ENCODE measurements at places on chromosomes 2 and 18.

DNA sequence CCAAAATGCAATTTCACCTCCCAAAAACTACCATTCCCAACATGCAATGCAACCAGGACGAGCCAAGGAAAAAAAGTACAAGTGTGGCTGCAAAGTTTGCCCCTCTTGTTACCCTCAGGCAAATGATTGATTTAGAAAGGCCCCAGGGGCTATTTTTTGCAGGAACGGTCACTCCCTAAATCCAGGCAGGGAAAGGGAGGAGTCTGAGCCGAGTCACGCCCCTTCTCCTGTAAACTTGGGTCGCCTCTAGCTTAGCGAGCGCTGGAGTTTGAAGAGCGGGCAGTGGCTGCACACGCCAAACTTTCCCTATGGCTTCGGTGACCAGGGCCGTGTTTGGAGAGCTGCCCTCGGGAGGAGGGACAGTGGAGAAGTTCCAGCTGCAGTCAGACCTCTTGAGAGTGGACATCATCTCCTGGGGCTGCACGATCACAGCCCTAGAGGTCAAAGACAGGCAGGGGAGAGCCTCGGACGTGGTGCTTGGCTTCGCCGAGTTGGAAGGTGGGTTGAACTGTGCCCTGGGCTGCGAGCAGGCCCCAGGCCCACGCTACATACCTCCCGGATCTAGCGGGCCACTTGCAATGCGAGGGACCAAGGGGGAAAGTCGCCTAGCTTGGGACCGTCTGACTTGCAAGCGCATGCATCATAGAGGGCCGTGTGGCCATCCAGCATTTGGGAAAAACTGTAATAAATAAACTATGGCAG, at the start of gene GALM:
Gene GALM (plus strand): TSS at position 261 of the 702 bp plus-strand sequence. CDS start 48 bp downstream, at position 309.
- DNase-seq: peak; percentile 68

DNA sequence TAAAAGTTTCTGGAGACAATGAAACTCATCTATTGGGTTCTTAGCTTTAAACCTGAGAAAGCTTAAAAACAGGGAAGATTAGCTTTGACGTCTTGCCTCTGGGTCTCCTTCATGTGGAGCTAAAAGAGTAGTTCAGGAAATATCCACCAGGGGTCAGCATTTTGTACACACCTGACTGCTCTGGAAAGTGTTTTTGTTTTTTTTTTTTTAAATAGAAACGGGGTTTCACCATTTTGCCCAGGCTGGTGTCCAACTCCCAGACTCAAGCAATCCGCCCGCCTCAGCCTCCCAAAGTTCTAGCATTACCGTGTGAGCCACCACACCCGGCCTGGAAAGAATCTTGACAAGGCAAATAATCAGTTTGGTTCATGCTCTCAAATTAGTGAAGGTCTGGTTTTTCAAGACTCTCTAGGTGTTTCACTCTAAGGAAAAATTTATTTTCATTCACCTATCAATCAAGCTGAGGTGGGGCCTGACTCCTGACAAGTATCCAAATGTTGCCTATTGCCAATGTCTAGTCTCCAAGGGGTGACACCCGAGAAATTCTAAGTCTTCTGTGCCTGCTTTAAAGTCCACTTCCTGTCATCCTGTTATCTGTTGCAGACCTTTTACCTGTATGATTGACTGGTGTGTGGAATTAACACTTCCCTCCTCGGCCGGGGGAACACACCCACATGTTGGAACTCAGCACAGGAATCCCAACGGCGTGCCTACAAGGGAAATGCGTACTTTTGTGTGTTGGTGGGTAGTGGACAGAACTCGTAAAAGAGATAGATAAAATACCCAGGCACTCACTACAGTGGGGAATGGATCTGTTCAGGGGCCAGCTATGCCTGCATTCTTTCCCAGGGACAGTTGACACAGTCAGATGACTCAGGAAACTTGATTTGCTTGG, 11.3 kb downstream of the IL1RN start:
- peak; percentile 65 for DNase-seq

- no peak for DNase-seq
Observed at GRCh38 chr2:172783165-172783898, 47.7 kb downstream of the RAPGEF4 start.

DNA sequence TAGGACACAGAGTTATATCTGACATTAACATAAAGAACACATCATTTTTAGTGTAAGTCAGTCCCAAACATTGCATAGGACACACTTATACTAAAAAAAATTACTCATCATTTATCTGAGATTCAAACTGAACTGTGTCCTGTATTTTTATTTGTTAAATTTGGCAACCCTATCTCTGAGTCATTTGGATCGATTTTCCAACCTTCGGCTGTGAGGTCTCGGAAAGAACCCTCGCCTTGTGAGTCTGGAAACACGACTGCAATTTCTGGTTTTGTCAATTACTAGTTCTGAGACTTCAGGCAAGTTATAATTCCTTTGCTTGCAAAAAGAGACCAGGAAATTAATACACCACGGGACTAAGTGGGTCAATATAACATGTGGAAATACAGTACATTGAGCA, 14.0 kb downstream of the ATP8B1 start:
- DNase-seq: no peak

- no peak for DNase-seq
Observed at GRCh38 chr18:48641981-48642380, 103.2 kb downstream of the CTIF start.

GRCh38 chr2:176160251-176160985, 3.3 kb downstream of the HOXD3 start:
- no peak for DNase-seq

GRCh38 chr2:68464651-68465050, 2.4 kb downstream of the FBXO48 start:
- DNase-seq: no peak

GRCh38 chr2:169676357-169676756, 17.8 kb downstream of the CFAP210 start:
- no peak for DNase-seq

DNA sequence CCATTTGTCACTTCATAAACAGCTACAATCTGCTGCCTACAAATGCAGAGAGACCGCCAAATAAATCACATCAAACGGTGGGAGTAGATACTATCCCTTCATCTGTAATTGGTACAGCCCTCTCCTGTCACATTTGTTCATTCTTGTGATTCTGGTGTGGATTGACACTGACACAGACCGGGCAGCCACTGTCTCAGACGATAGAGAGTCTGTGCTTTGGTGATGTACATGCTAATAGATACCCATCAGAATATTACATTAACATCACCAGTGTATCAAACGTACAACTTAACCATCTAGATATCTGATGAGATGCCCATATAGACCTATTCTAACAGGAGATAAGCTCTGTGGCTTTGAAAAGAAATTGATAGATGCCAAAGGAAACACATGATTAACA, 419.7 kb upstream of the ZEB2 start:
- no peak for DNase-seq

DNA sequence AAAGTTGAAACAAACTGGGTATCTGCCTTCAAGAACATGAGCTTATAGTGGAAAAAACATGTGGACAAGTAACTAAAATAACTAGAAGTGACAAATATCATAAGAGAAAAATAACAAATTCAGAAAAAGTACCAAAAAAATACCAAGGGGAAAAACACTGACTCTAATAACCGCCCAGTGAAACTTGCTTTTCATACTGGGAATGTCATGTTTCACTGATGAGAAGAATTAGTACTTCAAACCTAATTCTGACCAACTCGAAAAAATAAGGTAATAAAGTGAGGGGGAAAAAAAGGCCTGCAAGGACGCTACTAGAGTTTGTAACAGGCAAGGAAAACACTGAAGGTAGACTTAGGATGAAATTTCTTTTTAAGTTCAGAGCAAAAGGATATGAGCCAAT, 83.6 kb downstream of the RTTN start:
- DNase-seq: no peak

- no peak for DNase-seq
Observed at GRCh38 chr2:43144263-43144662, 82.1 kb downstream of the ZFP36L2 start.

GRCh38 chr18:38475686-38476085, 910.1 kb upstream of the CELF4 start:
- DNase-seq: no peak

GRCh38 chr18:25352629-25353005, 651 bp upstream of the ZNF521 start:
- DNase-seq: no peak

- no peak for DNase-seq
Observed at GRCh38 chr18:22001912-22002487, 167.4 kb upstream of the GATA6 start.

DNA sequence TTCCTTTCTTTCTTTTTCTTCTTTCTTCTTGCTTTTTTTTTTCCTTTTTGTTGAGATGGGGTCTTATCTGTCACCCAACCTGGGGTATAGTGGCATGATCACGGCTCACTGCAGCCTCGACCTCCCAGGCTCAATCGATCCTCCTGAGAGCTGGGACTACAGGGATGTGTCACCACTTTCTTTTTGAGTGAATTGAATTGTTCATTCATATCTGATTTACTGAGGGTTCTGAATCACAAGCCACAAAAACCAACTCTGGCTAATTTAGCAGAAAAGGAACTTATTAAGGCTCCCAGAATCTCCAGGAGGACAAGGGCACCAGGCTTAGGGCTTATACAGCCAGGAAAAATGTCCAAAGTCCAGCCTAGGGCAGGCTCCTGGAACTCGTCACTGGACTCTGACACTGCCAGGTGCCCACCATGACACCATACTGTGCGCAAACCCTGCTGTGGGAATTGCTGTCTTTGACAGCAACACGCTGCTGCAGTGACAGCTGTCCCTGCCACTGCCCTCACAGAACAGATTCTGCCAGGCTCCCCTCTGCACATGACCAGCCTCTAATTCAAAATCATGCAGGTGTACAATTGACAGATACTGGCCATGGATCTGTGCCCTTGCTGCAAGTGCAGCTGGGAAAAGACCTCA, 42.9 kb upstream of the EML6 start:
- DNase-seq: peak; percentile 68

DNA sequence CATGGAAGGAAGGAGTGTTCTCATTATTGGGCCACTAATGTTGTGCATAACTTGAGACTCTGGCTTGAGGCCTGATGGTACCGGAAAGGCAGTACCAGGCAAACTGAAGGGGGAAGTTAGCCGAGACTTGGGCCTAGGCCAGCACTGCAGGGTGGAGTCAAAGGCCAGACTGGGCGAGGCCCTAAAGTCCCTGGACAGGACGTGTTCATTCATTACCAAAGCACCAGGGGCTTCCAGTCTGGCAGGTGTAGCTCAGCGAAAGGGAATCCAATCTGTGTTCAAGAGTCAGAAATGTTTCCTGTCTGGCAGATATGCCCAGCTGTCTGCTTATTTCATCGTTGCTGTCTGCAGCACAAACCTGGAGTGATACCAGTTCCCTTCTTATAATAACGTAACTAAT, 4.7 kb upstream of the ITSN2 start:
- DNase-seq: no peak

DNA sequence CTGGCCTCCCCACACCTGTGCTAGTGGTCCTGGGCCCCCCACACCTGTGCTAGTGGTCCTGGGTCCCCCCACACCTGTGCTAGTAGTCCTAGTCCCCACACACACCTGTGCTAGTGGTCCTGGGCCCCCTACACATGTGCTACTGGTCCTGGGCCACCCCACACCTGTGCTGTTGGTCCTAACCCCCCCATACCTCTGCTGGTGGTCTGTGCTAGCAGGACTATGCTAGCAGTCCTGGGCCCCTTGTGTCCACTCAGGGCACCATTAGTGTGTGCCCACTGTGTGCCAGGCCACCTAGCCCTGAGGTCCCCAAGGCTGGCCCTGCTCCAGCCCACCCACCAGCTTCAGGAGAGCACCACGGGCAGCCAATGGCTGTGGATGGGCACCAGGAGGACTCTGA, 558.2 kb upstream of the SALL3 start:
- no peak for DNase-seq

GRCh38 chr2:139394801-139395200, 614.6 kb upstream of the NXPH2 start:
- DNase-seq: no peak

DNA sequence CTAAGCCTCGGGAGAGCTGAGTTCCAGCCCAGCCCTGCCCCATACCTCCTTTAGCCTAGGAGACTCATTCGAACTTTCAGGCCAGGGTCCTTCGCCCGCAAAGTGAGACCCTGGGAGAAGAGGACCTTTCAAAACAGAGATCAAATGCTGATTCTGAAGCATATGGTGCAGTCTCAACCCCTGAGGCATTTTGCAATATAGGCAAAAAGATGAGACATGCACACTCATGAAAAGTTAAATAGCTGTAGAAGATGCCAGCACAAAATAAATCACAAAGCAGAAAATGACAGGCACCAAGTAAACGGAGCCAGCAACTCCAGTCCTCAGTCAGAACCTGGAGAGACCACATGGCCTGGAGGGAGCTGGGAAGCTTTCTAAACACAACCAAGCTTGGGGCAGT, 542.7 kb upstream of the RAB6C start:
- no peak for DNase-seq

- no peak for DNase-seq
Observed at GRCh38 chr18:42706618-42707017, 408.9 kb downstream of the RIT2 start.

Data from activated naive CD4-positive, alpha-beta T cell treated with anti-CD3 and anti-CD28 coated beads for 36 hours (primary cell).